ENCODE measurements at places on chromosomes 2 and 18.
A peak's percentile ranks its signal among the peaks of the same experiment; 100 is the strongest.

DNA sequence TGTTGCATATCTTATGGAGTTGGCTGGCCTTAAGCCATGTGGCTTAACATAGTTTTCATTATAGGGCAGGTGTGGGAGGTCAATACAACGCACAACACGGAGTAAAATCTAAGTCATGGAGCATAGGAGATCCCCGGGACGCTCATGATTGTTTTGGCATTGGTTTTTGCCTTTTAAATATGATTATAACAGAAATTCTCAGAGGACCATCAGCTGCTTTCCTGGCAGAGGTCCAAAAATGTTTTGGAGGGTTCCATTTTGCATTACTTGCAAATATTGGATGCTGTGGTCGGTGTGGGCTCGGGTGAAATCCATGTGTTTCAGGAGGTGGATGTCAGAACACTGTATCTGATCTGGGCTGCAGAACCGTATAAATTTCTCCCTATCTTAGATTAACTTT is 3.4 kb downstream of the NCOA1 start:
- no peak for DNase-seq
- no peaks in the 10 kb centered on the region for H3K36me3 ChIP-seq
- H3K4me3 ChIP-seq: no peak overlapping the region
- H3K27me3 ChIP-seq: no peaks in the 10 kb centered on the region
- H3K27ac ChIP-seq: no peak overlapping the region

DNA sequence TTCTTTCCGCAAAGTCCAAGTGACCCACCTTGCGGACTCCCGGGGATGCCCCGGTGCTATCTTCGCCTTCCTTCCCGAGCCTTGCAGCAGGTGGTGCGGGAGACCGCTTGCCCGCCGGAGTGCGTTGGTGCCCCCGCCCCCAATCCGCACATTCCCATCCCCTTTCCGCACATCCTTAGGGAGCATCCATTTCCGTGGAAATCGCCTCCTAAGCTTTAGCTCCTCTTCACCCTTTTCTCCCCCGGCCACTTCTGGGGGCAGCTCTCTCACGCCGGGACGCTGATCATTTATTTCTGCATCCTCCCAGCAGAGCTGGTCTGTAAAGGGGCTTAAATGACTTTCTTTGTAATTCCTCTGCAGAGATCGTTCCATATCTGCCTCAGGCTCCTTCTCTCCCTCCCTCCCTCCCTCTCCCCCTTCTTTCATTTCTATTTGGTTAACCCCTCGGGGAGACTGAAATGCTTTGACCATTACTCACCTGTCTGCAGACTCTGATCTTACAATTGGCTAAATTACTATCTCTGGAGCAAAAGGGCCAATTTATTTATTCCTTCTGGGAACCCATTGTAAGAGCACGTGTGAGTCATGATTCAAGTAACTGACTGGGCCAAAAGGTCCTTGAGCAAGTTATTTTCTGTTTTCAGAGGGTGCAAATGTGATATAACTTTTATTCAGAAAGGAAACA is 1.3 kb upstream of the LYPD1 start:
- no peak overlapping the region for H3K4me3 ChIP-seq
- no peak overlapping the region for H3K27ac ChIP-seq
- H3K4me1 ChIP-seq: peaks cover 33% of the 10 kb centered on the region
- no peak for DNase-seq
- peaks cover 44% of the 10 kb centered on the region for H3K27me3 ChIP-seq
- no peaks in the 10 kb centered on the region for H3K36me3 ChIP-seq

- H3K4me3 ChIP-seq: no peak overlapping the region
- H3K4me1 ChIP-seq: no peaks in the 10 kb centered on the region
- peaks cover 32% of the 10 kb centered on the region for H3K36me3 ChIP-seq
- no peak overlapping the region for H3K27ac ChIP-seq
- DNase-seq: no peak
- no peaks in the 10 kb centered on the region for H3K27me3 ChIP-seq
Measured at GRCh38 chr18:31880186-31880898, 62.6 kb downstream of the TRAPPC8 start.

GRCh38 chr18:7696780-7697179 is 129.7 kb downstream of the PTPRM start:
- H3K27me3 ChIP-seq: no peaks in the 10 kb centered on the region
- H3K36me3 ChIP-seq: no peaks in the 10 kb centered on the region
- no peak for DNase-seq
- H3K27ac ChIP-seq: no peak overlapping the region
- H3K4me1 ChIP-seq: no peaks in the 10 kb centered on the region

DNA sequence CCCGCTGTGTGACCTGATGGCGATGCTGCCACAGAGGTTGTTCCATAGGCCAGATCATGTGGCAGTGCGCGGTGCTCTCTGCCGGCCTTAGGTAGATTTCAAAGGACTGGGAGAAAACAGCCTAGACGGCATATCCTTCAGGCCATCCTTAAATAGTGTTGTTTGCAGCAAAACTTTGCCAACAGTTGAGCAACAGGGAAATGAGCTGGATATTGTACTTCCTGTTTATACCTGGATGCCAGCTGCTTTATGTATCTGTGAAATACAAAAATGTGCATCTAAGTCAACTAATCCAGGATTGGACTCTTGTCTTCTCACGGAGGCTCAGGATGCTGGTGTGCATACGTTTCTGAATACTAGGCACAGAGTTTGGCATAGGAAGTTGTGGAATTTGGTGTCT is 107.1 kb downstream of the EML6 start:
- no peak overlapping the region for H3K4me3 ChIP-seq
- DNase-seq: no peak
- no peaks in the 10 kb centered on the region for H3K36me3 ChIP-seq
- no peak overlapping the region for H3K27ac ChIP-seq

- no peaks in the 10 kb centered on the region for H3K27me3 ChIP-seq
- no peak overlapping the region for H3K27ac ChIP-seq
- no peaks in the 10 kb centered on the region for H3K36me3 ChIP-seq
- DNase-seq: no peak
- no peak overlapping the region for H3K4me3 ChIP-seq
Measured at GRCh38 chr2:216222650-216223352, 113.7 kb downstream of the XRCC5 start.

- H3K27me3 ChIP-seq: no peaks in the 10 kb centered on the region
- H3K27ac ChIP-seq: peak overlapping the region; percentile 95
- peaks cover 20% of the 10 kb centered on the region for H3K4me1 ChIP-seq
- H3K36me3 ChIP-seq: no peaks in the 10 kb centered on the region
- no peak for DNase-seq
Measured at GRCh38 chr2:60880643-60881046, 729 bp upstream of the REL start.

DNA sequence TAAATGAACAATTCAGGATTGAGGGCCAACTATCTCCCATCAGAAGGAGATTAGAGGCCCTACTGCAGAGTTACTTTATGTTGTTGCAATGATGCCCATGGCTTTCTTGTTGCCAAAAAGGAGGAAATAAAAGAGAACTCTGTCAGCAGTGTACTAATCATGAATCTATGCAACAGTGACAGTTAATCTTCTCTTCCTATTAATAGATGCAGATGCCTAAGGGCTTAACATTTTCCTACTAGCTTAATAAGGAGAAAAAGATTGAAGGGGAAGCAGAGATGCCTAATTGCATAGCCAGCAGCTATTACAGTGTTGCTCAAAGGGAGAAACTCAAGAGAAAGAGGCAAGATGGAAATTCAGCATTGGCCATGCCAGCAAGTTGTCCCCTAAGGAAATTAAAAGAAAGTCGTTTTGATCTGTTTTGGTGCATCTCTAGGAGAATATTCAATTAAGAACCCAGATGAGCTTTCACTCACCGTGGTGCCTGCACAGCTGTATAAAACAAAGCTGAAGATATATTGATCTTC is 107.1 kb upstream of the KCNJ3 start:
- H3K36me3 ChIP-seq: no peaks in the 10 kb centered on the region
- H3K4me3 ChIP-seq: no peak overlapping the region
- H3K27me3 ChIP-seq: no peaks in the 10 kb centered on the region
- no peak for DNase-seq

Measured in tibial artery (tissue), 4 donors.